ENCODE measurements at places on chromosomes 6 and 20.

DNA sequence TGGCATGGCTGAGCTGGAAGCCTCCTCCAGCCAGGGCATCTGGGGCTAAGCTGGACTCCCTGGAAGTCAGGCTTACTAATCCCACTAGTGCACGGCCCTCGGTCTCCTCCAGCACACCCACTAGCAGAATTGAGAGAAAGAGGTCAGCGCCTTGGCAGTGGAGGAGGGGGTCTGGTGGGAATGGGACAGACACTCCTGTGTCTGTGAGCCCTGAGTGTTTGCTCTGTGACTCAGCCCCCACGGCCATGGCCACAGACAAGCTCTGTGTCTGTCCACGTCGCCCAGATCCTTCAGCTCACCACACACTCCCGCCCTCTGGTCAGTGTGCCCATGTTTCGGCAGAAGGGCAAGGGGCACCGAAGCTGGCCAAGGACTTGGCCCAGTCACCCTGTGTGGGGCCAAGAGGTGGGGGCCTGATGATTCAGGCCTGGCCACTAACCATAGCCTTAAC, 8.8 kb downstream of the MDFI start:
- DNase-seq: no peak

DNA sequence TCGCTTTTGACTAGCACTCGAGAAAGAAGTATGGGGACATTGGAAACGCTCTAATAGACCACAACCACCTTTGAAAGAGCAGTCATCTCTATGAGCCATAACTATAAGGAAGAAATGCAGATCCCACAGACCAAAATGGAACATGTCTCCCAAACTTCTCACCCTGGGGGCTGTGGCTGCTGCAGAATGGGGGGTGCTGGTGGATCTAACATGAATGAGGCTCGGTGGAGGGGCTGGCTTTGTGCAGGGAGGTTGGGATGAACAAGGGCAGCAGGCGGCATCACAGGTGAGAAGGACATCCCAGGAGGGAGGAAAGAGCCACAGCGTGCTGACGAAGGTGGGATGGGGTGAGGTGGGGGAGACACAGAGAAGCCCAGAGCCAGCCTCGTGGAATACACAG, 10.5 kb upstream of the CCR6 start:
- no peak for DNase-seq

DNA sequence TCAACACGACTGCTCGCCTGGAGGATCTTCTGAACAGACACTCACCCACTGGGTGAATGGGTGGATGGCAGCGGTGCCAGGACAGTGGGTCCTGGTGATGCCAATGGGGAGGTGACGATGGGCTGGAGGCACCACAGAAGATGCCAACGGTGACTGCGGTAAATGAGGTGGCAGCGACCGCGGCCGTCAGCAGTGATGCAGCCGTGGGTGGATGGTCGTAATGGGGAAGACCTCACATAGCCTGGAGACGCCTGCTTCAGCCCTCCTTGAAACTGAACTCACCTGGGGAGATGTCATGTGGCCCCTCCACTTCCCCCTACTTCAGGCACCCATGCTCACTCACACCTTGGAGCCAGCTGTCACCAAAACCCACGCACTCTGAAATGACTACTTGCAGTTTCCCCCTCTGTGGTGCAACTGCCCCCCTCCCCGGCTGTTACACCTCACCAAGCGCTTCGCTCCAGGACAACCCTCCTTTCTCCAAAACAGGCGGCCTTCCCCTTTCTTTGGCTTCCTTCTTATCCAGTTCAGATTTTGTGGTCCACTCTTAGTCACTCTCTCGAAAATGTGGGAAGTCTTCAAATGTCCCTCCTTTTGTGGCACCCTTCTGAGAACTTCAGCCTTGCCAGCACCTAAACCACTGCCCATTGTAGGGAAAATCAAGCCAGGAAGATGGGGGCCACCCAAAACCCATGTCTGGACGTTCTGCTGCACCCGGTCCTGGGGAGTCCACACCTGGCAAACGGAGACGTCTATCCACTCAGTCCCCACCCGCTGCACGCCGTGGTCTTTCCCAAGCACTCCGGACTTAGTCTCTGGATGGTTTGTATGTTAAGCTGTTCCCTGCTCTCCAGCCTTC, 10.4 kb upstream of the ABHD16B start:
- no peak for DNase-seq

DNA sequence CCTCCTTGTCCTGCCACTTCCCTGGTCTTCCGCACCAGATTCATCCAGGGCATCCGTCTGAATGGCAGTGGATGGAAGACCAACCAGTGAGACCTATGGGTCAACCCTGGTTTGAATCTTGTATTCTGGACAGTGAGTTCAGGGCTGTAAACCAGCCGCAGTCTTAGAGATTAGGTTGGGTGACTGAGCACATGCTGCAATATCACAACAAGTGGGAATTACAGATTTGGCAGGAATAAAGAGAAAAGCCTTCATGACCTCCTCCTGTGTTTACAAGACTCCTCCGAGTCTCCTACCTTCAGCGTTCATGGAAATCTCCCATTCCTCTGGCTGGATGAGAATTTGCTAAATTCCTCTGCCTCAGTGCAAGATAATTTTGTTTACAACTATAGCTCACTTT, 9.9 kb downstream of the ECI2 start:
- DNase-seq: no peak

DNA sequence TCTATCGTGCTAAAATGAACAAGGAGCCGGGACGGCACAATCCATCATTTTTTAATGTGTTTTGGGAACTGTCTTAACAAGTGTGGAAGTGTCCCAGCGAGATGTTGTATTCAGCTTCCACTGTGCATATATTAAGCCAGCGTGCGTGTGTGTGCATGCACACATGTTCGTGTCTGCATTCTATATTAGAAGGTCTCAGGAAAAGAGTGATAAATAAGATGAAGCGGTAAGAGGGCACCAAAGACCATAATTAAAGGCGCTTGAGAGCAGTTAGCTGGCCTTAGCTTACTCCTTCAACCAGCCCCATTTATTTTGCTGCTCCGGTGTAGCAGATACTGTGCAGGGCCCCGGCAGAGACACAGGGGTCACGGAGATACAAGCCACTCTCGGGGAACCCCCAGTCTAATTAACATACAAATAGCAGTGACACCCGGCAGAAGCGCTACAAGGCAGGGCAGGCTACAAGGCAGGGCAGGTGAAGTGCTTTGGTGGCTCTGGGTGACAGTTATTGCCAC, 206.5 kb upstream of the RREB1 start:
- DNase-seq: no peak

DNA sequence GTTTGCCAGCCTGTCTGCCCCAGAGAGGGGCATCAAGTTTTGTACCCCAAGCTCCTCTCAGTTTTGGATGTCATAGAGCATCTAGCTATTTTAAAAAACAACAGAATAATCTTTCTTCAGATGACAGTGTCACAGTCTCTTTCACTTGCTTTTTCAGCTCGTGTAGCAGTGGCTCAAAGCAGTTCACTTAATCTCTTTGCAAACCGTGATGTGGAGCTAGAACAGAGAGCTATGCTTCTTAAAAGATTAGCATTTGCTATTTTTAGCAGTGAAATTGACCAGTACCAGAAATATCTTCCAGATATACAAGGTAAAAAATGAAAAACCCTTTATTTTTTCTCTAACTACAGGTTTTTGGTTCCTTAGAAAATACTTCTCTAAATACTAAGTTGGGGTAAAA, 37.3 kb downstream of the PGM3 start:
- DNase-seq: no peak

All from activated naive CD8-positive, alpha-beta T cell treated with anti-CD3 and anti-CD28 coated beads, Interleukin-2, amount 10 ng/mL, durations not matched to agents 7 days and 5 days (primary cell).